ENCODE measurements at places on chromosomes 4 and X.

DNA sequence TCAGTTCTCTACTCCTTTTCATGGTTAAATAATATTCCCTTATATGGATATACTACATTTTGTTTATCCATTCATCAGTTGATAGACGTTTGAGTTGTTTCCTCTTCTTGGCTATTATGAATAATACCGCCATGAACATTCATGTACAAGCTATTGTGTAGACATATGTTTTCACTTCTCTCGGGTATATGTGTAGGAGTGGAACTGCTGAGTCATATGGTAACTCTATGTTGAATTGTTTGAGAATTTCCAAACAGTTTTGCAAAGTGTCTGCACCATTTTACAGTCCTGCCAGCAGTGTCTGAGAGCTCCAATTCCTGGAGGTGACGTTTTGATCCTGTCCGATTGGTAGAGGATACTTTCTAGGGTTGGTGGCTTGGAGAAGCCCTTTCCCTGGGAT lies 23.6 kb downstream of the PLAC1 start:
- no peak for DNase-seq

GRCh38 chrX:19040373-19040772 lies 56.5 kb upstream of the PHKA2 start:
- no peak for DNase-seq

GRCh38 chrX:24343719-24344118 lies 16.7 kb upstream of the SUPT20HL1 start:
- DNase-seq, result no peak

GRCh38 chr4:101232074-101232776 lies 115.1 kb downstream of the PPP3CA start:
- peak; percentile 72 for DNase-seq

GRCh38 chr4:78218260-78218659 lies 161.1 kb downstream of the FRAS1 start:
- DNase-seq, result no peak

- DNase-seq, result no peak
Measured at GRCh38 chr4:84545093-84545492, 37.8 kb upstream of the CDS1 start.

- no peak for DNase-seq
Measured at GRCh38 chr4:153257991-153258390, 53.7 kb downstream of the TRIM2 start.

DNA sequence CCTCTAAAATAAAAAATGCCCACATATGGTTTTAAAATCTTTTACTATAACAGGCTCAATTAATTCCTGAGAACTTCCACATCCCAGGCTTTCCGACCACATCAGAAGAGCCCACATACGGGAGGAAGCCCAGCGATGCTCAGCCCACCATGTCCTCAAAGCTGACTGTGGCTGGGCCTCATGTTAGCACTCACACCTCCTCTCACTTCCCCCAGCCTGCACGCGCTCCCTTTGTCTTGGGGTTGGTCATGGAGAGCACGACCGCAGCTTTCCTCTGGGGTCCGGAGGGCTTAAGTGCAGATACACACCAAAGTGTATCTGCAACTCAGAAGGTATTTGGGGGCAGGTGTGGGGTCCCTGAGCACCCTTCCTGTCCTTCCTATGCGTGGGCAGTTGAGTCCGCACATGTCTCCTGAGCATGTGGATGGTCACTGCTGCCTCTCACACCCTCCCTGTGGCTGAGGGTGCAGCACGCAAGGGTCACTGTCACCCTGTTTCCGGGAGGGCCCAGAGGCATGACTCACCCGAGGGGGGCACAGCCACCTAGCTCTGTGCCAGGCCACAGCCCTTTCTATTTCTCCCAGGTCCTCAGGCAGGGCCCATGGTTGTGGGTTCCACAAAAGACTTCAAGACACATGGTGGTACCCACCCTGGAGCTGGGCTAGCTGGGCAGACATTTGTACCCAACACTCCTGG lies 21.2 kb downstream of the WDR1 start:
- no peak for DNase-seq

- DNase-seq, result no peak
Measured at GRCh38 chrX:20531667-20532066, 265.0 kb upstream of the RPS6KA3 start.

DNA sequence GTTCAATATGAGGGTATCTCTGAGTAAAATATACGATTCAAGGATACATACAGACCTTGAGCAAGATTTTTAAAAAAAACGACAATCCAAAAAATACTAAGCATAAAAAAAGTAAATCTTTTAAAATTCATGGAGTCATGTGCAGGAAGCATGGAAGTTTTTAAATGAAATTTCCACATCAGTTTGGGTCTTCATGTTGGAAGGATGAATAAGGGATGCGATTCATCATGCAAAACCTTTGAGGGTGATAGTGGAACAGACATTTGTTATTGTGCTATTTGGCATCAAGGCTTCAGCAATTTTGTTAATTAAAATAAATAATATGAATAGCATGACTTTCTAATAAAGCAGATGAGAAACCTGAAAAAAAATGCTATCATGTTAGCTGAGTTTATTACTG lies 815.0 kb upstream of the PCDH10 start:
- DNase-seq, result no peak

- DNase-seq, result no peak
Measured at GRCh38 chr4:109959195-109959594, 46.5 kb downstream of the EGF start.

- DNase-seq, result no peak
Measured at GRCh38 chr4:2220016-2220630, 21.8 kb downstream of the HAUS3 start.

- no peak for DNase-seq
Measured at GRCh38 chrX:130575831-130576389, 174.1 kb downstream of the RBMX2 start.

GRCh38 chr4:163804001-163804400 lies 309.5 kb downstream of the TMA16 start:
- DNase-seq, result no peak

DNA sequence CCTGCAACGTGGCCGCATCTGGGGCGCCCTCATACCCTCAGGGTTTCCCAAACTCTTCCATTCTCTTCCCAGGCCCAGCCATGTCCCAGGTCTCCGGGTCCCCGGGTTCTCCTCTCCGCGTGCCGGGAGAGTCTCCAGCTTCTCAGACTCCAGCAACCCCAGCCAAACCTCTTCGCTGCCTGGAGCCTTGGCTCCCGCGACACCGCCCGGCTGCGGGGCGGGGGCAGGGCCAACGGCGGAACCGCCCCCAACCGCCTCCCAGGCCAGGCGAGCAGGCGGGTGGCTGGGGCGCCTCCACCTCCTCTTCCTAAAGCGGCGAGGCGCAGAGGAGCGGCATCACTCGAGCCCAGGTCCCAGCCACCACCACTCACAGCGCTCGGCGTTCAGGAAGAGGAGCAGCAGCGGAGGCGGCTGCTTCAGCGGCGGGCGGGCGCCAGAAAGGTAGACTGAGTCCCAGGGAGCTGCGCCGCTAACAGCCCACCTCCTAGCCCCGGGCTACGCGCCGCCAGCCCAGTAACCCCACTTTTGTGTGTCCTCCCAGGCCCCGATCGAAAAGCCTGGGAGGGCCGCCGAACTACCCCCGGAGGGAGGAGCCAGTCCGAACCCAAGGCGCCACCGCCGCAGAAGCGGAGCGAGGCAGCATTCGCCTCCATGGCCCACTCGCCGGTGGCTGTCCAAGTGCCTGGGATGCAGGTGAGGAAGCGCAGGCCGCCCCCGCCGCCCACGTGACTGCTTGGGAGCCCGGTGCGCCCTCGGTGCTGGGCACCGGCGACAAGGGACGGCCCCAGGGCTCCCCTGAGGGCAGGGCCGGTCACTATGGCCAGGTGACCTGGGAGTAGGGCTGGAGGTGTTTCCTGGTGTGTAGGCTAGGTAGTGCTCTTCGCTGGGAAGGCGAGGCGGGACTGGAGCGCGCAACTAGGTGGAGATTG lies at the start of gene STK26:
Gene STK26 (plus strand): TSS at position 336 of the 929 bp plus-strand sequence. CDS start 316 bp downstream, at position 652.
- DNase-seq, result no peak

GRCh38 chrX:4690521-4690920 lies 977.1 kb upstream of the PRKX start:
- no peak for DNase-seq

DNA sequence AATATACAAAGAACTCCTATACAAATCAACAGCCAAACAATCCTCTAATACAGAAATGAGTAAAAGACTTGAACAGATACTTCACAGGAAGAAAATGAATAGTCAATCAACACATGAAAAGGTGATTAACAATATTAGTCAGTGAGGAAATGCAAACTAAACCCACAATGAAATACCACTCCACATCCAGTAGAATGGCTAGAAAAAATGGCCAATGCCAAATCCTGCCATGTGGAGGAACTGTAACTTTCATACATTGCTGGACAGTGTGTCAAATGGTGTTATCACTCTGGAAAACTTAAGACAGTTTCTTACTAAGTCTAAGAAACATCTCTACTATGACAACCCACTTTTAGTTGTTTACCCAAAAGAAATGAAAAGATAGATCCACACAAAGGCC lies 59.5 kb downstream of the NSG1 start:
- DNase-seq, result no peak

DNA sequence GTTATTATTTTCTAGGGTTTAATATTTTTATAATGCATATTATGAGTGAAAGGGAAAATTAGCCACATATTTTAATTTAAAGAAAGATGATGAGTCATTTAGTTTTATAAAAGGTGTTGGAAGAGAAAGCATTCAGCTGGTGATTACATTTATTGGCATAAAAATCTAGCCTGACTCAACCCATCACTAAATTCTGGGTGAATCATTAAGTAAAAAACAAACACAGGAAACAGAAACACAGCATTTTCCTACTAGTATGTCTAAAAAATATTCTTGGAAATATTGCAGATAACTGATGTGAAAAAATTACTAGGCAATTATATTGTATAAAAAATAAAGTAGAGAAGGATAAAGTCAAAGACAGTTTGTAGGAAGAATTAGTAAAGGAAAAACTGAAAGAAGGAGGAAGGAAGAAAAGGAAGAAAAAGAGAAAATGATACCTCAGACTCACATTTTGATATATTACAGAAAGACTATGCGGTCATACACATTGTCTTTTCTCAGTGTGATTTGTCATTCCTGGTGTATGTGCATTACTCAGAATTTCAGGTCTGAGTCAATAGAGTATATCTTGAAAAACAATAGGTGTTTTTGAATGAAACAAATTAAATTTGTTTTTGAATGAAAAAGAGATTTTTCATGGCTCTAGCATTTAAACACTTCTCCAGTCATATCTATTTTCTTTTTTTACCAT lies 48.0 kb upstream of the SPOCK3 start:
- DNase-seq, result no peak

- DNase-seq, result no peak
Measured at GRCh38 chr4:10758906-10759305, 74.3 kb upstream of the CLNK start.

DNA sequence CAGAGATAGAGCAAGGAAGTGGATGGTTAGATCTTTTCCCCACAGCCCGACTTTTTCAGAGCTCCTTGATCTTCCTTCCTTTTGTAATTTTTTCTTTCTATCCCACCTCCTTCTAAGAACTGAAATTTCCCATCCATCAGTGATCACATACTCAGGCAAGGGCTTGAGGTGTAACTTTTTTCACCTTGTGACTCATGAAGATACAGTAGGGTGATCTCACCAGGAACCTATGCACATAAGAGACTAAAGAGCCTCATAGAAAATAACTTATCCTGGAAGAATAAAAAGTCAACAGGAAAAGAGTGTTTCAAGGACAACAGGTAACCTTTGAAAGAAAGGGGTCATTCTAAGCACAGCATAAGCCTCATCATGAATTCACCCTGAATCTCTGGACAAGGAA lies 131.2 kb upstream of the HCCS start:
- DNase-seq, result no peak

GRCh38 chrX:153723351-153724251 lies 586 bp downstream of the BCAP31 start:
- DNase-seq, result no peak

- DNase-seq, result no peak
Measured at GRCh38 chr4:52659722-52660261, 691 bp upstream of the USP46 start.

- DNase-seq, result peak; percentile 55
Measured at GRCh38 chr4:183588169-183588675, 70.8 kb downstream of the RWDD4 start.

GRCh38 chr4:178102139-178102538 lies 659.9 kb upstream of the AGA start:
- DNase-seq, result no peak

GRCh38 chr4:73053076-73053475 lies 16.4 kb downstream of the COX18 start:
- no peak for DNase-seq

GRCh38 chrX:119676949-119677653 lies 15.9 kb downstream of the SEPTIN6 start:
- DNase-seq, result no peak

DNA sequence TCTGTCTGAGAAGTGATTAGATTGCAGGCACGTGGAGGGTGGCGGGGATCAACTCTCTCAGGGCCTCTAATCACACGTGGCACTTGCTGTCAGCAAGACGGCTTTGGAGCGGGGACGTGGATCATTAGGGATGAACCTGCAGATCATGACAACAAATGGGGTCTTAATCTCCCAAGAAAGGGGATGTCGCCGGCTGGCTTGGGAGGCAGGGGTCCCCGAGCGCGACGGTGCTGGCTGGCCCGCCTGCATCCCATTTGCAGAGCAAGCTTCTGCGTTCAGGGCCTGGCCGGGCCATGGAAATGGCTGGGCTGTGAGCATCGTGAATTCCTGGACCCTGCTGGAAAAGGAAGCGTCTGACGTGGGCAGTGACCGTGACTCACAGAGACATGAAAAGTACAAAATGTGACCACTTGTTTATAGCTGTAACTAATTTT lies 85.1 kb upstream of the SHOX start:
- DNase-seq, result no peak

GRCh38 chr4:3436048-3436797 lies 5.5 kb upstream of the HGFAC start:
- DNase-seq, result no peak

GRCh38 chrX:17878028-17878670 lies 17.1 kb upstream of the RAI2 start:
- no peak for DNase-seq

DNA sequence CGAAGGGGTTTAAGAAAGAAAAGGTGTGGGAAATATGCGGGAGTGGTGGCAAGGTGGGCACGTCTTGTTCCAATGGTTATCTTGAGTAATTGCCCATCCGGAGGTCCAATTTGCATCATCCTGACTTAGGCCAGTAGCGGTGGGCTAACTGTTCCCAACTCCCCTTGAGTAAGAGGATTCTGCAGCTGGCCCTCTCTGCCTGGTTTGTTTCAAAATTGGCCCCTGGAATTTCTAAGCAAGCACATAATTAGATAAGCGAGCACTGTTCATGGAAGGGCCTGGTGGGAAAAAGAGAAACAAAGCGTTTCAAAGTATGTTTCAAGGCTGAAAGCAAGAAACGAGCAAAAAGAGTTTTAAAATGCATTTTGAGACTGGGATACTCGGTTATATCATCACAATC lies 198.2 kb downstream of the CEP135 start:
- DNase-seq, result no peak
